ENCODE measurements at places on chromosomes 1 and 21.

- no peak for DNase-seq
Observed at GRCh38 chr1:110870721-110871388, 2.1 kb upstream of the CD53 start.

- DNase-seq: no peak
Observed at GRCh38 chr1:187074445-187075048, 245.8 kb downstream of the PLA2G4A start.

DNA sequence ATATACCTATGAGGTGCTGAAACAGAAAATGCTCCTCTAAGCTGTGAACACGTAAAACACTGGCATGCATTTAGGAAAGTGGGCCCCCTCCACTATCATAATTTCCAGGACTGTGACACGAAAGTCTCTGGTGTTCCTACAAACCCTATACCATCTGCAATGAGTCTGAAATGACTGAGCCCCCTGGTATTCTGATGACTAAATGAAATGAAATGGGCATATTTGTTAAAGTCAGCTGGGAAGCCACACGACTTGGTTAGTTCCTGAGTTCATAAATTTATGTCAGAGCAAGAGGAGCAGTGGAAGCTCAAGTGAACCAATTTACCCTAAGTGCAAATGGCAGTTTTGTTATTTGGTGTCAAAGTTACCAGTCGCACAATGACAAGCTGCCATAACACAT lies 182.3 kb downstream of the KCTD3 start:
- DNase-seq: no peak

DNA sequence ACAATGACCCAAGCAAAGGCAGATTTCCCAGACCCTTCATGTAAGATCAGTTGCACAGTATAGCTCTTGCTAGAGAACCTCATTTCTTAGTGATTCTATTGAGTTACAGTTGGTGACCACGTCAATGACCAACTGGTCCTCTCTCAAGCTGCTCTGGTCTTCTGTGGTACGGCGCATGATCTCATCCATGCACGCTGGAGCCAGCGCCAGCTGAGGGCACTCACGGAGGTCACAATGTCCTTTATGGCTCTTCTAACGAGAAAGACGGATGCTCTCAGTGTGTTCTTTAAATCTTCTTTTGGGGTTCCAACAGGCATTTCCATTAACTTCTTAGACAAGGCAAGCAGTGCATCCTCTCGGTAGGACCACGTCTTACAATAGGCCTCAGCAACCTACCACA lies 22.3 kb downstream of the CEP104 start:
- no peak for DNase-seq

GRCh38 chr1:31095298-31095981 lies 29.9 kb upstream of the PUM1 start:
- DNase-seq: no peak

Measured in activated T-cell treated with anti-CD3 and anti-CD28 coated beads for 1 hour (primary cell).